Fibroblast of skin of back (primary cell): ENCODE measurements at places on chromosomes 5 and 9.

GRCh38 chr5:15844253-15844652 is 335.3 kb downstream of the MARCHF11 start:
- DNase-seq, result no peak

GRCh38 chr5:9582406-9582805 is 36.5 kb upstream of the SEMA5A start:
- peak; percentile 36 for DNase-seq

DNA sequence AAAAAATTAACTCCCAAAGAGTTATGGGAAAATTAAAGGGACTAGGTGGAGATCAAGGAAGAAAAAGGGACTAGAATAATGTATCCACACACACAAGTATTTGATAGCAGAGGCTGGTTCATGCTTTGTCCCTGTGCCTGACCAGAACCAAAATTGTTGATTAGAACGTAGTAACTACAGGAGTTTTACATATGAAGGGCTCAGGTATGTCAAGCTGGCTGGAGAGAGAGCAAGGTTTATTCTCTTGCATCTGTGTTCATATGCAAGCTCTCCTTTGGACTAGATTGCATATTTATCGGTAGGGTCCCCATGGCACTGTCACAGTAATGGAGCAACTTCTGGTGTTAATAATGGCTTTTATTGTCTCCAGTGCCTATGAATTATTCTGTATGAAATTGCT is 239.9 kb upstream of the TRPM3 start:
- no peak for DNase-seq

- no peak for DNase-seq
Measured at GRCh38 chr5:5217371-5217770, 77.2 kb downstream of the ADAMTS16 start.

- DNase-seq, result no peak
Measured at GRCh38 chr5:171654881-171655280, 130.7 kb upstream of the SMIM23 start.

- DNase-seq, result no peak
Measured at GRCh38 chr5:8561854-8562253, 692.9 kb downstream of the MTRR start.
